ENCODE measurements at places on chromosomes 2 and 18. TPM values are rescaled to one million over a fixed set of nuclear protein-coding genes. Genes with fewer than 3 reads are reported as not detected.

Gene HRH4
- not detected for total RNA-seq

Gene C2orf92
- total RNA-seq: 4.5 TPM

Gene ZNF385B
- total RNA-seq: 3.9 TPM

Gene EMILIN1
- total RNA-seq: 69.5 TPM

Gene FOXI3
- total RNA-seq: not detected

Gene NAB1
- 70.2 TPM for total RNA-seq
